ENCODE measurements at places on chromosomes 2 and 18.

DNA sequence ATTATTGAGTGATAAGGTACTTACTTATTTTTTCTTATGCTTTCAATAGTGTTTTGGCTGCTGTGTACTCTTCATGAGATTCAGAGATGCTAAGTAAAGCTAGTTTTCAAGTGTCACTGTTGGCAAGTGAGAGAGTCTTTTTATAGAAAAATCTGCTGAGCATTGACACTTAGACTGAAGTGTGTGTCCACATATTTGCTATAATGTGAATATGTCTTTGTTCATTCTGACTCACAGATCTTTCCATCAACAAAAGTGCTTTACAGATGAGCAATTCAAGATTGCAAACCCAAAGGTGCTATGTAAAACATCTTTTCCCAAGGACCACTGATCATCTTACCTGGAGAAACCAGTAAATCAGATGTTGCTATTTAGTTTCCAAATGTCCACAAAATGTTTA, 410.6 kb upstream of the FIGN start:
- DNase-seq: no peak

GRCh38 chr18:3151399-3152264, 68.1 kb downstream of the MYOM1 start:
- no peak for DNase-seq

DNA sequence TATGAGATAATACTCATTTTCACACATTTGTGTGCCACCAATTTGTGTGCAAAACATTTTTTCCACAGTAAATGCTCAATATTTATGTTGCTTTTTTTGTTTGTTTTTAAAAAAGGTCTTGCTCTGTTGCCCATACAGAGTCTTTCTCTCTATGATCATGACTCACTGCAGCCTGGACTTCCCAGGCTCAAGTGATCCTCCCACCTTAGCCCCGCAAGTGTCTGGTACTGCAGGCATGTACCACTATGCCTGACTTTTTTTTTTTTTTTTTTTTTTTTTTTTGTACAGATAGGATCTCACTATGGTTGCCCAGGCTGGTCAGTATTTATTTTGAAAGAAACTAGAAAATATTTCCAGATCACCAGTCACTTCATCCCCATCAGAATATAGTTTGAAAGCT, 297.8 kb upstream of the GYPC start:
- no peak for DNase-seq

GRCh38 chr2:41605914-41606313, 441.9 kb upstream of the PKDCC start:
- DNase-seq: no peak

DNA sequence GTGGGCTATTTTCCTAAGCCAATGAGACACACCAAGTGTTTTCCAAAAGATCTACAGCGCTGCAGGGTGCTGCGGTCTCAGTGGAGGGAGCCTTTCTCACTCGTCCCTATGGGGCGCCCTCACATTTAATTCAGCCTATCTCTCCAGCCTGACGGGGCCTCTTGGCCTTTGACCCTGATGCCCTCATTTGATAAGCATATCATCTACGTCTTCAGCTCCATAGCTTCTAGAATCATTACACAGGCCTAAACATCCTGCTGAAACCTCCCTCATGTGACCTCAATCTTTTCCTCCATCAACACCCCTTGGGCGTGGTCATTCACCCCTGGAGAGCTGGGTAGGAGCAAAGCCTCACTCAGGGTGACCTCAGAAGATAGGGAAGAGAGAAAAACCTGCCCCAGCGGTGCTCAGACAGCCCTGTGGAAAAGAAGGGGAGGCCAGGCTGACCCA, 57.4 kb downstream of the CYP26B1 start:
- DNase-seq: no peak

DNA sequence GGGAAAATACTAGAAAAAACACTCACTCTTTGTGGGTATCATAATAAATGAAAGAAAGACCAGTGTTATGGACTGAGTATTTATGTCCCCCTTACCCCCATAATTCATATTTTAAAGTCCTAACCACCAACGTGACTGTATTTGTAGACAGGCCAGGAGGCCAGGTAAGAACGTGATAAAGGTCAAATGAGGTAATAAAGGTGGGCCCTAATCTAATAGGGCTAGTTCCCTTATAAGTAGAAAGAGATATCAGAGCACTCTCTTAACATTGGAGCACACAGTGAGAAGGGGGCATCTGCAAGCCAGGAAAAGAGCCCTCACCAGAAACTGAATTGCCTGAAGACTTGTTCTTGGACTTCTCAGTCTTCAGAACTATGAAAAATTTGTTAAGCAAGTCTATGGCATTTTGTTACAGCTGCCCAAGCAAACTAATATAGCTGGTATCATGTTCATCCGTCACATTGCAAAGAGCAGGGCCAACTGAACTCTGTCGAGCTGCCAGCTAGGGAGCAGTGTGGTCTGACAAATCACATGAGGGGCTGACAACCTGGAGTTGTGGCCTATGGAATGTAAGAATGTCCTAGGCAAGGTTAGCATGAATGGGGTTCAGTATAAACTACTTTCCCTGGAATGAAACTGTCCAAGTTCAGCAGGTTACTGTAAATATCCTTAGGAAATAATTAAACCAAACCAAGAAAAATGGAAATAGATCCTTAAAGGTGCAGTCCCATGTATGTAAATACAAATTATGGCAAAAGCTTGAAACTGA, 280.9 kb downstream of the ZNF385B start:
- no peak for DNase-seq

- no peak for DNase-seq
Measured at GRCh38 chr2:18339326-18339725, 221.1 kb downstream of the RDH14 start.

GRCh38 chr2:28552045-28552823, 56.4 kb downstream of the PLB1 start:
- no peak for DNase-seq

DNA sequence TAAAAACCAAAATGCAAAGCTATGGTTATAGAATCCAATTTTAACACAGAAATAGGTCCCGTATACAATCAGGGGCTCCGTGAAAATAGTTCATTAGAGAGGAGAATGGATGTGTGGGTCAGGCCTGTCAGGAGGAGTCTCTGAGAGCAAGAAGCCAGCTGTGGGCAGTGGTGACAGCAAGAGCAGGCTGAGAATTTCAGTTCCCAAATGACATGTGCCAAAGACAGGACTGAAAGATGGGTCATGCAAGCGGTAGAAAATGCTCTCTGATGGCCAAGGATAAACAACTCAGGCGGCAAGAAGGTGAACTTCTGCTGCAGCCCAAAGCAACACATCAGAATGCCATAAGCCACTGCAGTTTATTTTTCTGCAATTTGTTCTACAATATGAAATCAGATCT, 100.4 kb downstream of the CCDC141 start:
- DNase-seq: no peak

DNA sequence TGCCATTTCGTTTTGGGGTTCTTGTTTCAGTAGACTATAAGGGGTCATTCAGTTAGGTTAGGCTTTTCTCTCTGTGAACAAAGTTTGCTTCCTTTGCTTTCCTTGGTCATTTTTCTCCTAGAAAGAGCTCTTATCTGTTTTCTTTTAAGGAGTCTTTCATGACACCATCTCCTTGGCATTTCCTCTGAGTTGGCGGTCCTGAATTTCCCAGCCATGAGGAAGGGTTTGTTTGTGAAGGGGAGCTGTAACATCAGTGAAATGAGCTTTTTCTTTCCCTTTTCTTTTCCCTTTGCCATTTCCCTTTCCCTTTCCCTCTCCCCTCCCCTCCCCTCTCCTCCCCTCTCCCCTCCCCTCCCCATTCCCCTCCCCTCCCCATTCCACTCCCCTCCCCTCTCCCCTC, 61.7 kb downstream of the MAP4K4 start:
- DNase-seq: no peak

- no peak for DNase-seq
Measured at GRCh38 chr2:9102861-9103662, 99.6 kb upstream of the MBOAT2 start.

- DNase-seq: no peak
Measured at GRCh38 chr2:202817771-202818170, 53.8 kb downstream of the ICA1L start.

GRCh38 chr18:30999186-30999585, 43.4 kb downstream of the DSC3 start:
- DNase-seq: no peak

- DNase-seq: no peak
Measured at GRCh38 chr18:23033056-23033455, 99.9 kb downstream of the RBBP8 start.

DNA sequence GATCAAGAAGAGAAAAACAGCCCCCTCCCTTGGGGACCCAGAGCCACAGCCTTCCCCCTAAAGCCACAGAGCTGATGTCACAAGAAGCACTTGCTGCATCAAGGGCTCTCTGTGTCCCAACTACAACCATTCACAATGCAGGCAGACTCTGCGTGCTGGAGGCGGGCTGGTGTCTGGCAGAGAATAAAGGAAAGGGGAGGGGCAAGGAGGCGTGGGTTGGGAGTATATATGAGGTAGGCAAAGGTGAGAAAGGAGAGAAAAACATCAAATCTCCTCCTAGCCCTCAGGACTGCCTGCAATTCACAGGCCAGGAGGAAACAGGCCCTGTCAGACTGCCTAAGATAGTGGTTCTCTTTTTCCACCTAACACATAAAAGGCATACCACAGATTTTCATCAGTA, 48.8 kb upstream of the IHH start:
- peak; percentile 45 for DNase-seq

- no peak for DNase-seq
Measured at GRCh38 chr2:184598002-184598315, 370 bp upstream of the ZNF804A start.

DNA sequence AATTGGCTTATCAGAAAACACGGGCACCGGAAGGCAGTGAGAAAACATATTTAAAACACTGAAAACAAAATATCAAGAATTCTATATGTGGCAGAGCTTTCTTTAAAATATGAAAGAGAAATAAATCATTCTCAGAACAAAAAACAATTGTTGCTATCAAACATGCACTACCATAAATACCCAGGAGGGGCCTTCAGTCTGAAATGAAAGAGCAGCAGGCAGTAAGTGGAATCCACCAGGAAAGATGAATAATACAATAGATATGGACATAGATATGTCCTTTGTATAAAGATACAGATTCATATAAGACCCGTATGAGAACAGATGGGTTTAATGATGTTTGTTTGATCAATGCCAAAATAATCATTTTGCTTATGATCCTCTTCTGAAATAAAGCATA, 142.0 kb downstream of the TMEM18 start:
- no peak for DNase-seq

DNA sequence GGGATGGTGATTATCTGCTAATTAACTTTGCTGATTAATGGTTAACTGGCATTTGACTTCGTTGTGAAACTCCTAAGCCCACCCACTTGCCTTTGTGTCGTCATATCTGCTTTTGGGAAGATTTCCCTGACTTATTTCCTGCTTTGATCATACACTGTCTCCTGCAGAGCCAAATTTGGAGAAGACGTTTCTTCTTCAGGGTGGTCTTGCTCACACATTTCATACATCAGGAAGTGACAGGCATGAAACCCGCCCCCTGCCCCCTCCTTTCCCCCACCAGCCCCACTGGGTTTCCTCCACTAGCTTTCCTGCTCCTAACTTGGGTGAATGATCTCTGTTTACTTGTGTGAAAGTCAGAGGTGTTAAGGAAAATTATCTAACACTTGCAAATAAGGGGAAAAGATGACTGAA, 300.1 kb downstream of the TSN start:
- no peak for DNase-seq

GRCh38 chr2:136638193-136638592, 127.2 kb upstream of the THSD7B start:
- no peak for DNase-seq

DNA sequence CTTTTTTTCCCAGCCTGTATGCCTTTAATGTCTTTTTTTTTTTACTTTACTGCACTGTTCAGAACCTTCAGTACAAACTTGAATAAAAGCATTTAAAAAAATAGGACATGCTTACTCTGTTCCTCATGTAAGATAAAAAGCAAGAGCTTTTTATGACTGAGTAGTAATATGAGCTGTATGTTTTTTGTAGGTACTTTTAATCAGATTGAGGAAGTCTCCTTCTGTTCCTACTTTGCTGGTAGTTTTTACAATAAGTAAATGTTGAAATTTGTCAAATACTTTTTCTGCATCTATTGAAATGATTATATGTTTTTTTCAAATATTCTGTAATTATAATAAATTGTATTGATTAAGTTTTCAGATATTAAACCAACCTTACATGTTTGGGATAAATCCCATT, 189.8 kb downstream of the FAM210A start:
- no peak for DNase-seq

DNA sequence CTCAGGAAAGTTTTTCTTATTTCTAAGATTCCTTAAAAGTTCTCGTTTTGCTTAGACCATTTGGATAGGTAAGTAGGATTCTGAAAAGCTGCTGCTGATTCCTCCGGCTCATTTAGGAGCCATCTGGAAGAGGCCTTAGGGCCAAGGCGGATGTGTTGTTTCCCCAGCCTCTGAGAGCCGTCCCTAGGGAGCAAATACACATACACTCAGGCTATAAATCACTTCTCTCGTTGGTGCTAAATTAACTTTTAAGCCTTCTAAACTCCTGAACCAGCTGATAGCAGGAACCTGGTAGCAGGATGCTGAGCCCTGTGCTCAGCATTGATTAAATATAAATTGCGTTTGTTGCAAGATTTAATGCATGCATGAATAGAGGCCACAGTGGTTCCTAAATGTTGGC, 109.8 kb downstream of the ADCYAP1 start:
- DNase-seq: no peak

DNA sequence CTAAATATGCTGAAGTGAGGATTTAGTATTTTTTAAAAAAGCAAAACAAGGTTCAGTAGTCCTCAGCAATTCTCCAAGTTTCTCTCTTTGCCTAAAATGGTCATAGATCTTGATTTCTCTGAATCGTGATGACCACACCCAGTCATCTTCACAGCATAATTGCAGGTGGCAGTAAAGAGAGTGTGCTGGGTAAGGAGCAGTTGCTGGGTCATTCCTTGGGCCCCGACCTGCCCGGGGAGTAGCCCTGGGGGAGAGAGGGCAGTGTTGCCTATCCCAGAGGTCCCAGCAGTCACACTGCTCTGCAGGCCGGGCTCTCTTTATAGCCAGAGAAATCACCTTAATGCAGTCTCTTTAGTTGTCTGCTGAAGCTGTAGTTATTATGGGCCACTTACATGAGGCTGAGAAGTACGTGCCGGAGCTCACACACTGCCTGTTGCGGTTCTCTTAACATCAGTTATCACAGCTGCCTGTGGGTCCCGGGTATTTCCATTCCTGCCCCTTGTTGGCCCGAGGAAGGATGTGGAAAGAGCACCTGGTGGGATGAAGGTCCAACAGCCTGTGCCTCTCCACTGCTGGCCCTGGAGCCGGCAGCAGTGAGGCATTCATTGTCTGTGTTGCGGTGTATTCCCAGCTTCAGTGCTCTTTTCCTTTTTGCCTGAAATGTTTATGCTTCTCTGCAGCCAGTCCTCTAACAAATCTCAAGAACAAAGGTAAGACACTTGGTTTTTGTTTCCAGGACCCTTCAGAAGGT, 230.1 kb downstream of the ALPK2 start:
- no peak for DNase-seq

- DNase-seq: no peak
Measured at GRCh38 chr2:131014141-131014540, 79.1 kb downstream of the FAM168B start.
